ENCODE measurements at places on chromosomes 2 and 18.

GRCh38 chr2:34337735-34338134, 738.6 kb upstream of the FAM98A start:
- no peak for DNase-seq

- DNase-seq: no peak
Observed at GRCh38 chr2:76953733-76954347, 568.3 kb downstream of the LRRTM4 start.

GRCh38 chr2:127121776-127122176, 14.8 kb upstream of the BIN1 start:
- DNase-seq: no peak

DNA sequence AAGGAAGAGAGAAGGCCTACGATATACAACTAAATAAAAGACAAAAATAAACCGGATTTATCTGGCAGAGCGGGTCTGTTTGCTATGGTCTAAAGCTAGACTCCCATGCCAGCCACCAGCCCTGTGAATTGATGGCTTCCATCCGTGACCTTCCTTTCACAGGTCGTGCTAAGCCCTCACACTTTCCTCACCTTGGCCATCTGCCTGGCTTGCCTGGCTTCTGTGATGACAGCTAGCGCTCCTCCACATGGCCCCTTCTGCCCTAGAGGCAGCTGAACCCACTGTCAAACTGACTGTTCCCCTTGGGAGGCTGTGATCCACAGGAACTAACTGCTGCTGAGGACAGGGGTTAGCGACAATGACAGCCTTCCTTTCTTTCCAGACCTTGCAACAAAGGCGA, 32.5 kb downstream of the GAREM1 start:
- no peak for DNase-seq

DNA sequence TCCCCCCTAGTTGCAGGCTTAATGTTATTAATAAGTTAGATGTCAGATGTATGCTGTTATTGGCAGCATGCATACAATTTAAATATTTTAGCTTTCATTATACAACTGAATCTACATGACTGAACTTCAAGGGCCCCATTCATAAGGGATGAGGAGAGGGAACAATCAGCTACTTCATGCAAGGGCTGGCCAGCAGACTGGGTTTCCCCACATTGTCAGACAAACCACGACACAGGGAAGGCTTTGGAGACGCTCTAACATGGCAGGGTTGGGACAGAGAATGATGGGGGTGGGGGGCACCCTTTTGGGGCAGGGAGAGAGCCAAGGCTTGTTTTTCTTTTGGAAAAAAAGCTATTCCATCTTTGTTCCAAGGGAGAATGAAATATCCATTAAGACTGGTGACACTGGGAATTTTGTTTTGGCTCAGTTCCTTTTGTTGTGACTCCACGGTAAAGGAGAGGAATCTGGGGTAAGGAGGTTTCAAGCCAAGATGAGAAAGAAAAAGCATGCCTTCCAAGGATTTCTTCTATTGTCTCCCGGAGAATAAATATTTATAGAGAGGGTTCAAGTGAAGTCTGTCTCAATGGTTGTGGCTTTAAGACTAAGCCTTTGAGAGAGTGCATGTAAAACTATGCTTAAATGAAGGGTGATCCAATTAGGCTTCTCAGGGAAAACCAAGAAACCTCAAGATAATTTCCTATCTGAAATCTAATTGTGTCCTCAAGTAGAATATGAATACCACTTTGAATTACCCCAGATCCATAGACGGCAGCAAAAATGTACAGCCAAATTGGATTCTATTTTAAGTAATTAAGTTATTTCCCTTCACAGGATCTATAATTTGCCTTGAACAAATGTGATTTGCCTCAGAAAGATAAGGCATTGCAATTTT, 5.4 kb downstream of the CXCR4 start:
- no peak for DNase-seq

- DNase-seq: no peak
Observed at GRCh38 chr2:233414273-233414654, 60.0 kb downstream of the DGKD start.

- no peak for DNase-seq
Observed at GRCh38 chr2:87401726-87402345, 346.1 kb upstream of the PLGLB2 start.

DNA sequence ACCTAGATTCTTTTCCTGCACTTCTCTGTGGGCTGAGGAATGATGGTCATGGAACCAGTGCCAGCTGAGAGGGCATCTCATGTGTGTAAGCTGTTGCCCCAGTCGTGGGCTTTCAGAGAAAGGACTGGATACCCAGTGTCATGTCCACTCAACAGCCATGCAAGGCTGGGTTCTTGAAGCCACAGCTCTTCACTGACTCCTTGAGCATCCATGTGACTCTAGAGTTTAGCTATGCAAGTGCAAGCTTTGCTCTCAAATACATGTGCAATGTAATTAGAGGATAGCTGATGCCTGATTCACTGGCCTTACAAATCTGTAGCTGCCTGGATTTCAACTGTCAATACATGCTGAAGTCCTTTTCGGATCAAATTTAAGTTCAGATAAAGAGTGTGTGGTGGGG, 46.8 kb upstream of the EML6 start:
- DNase-seq: no peak

DNA sequence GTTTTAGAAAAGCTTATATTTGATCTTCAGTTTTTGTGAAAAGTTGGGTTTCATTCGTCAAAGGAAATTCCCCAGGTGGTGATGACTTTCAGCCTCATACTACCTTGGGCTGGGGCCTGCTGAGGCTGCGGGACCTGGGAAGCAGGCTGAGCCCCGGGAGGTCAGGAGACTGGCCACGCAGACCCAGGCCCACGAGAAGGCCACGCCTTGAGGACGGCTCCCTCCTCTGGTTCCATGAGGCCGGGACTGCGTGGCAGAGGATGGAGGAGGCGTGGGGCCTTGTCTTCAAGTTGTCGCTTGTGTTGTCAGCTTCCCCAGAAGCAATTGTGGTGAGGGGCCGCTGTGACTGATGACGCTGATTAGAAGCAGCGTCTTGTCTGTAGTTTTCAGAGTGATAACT, 11.8 kb downstream of the CNDP2 start:
- no peak for DNase-seq

DNA sequence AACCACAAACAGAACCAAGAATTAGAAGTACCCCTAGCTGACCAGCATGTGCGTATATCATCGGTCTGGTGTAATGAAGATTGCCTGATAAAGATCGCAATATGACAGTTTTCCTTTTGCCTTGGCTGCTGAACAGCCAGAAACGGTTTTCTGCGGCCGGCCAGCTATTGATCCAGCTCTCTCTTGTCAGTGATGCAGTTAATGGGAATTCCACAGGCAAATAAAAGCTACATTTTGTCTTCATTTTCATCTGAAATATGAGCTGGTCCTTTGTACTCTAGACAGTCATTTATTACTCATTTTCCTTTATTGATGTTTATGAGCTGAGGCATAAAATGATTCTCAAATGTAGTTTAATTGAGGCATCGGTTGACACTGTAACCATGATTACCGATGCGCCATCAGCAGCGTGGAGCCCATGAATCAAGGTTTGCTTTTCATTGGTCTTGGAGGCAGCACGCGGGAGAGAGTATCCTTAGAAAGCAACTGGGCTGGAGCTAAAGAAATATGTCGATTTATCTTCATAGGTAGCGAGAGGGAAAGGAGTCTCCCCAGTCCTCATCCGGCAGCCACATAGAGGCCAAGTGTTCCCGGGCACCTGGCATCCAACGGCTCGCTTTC, 535.2 kb downstream of the GALR1 start:
- no peak for DNase-seq

DNA sequence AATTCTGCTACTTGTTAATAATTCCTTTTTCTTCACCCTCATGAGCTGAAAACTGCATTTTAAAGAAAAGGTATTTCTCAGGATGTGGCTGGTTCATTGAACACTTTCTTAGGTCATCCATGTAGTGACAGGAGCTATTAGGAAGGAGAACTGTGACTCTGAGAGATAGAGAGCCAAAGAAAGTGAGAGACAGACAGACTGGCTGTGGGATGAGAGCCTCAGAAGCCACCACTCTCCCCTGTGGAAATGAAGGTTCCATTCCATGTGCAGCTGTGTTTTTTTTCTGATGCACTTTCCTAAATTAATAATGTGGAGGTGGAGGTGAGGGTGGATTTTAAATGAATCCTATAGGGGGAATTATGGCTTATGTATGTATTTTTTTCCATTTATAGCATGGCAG, 113.3 kb downstream of the FAM210A start:
- DNase-seq: no peak

DNA sequence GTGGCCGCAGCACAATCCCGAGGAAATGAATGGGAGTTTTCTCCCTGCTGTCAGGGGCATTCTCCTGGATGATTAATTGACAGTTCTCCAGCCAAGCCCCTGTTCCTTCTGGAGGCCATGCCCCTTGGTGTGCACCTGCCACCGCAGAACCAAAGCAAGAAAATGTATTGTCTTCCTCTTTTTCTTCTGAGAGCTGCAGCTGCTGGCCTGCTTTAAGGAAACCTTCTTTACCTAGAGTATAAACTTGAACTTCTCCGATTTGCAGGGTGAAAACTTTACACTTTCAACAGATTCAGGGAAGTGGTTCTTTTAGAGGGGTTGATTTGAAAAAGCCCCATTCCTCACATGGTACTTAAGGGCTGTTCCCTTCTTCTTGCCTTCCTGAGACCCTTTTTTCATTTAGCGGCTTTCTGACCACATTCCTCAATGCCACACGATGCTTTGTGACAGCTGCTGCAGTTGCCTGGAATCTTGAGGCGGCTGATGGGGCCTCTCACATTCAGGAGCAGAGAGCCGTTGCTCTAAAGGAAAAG, 402.8 kb downstream of the TXNL1 start:
- DNase-seq: no peak

- no peak for DNase-seq
Observed at GRCh38 chr2:157743051-157743450, 114.4 kb upstream of the ACVR1C start.

GRCh38 chr2:229267080-229267479, 4.0 kb downstream of the PID1 start:
- no peak for DNase-seq

GRCh38 chr2:73859721-73860586, 31.2 kb downstream of the STAMBP start:
- no peak for DNase-seq

DNA sequence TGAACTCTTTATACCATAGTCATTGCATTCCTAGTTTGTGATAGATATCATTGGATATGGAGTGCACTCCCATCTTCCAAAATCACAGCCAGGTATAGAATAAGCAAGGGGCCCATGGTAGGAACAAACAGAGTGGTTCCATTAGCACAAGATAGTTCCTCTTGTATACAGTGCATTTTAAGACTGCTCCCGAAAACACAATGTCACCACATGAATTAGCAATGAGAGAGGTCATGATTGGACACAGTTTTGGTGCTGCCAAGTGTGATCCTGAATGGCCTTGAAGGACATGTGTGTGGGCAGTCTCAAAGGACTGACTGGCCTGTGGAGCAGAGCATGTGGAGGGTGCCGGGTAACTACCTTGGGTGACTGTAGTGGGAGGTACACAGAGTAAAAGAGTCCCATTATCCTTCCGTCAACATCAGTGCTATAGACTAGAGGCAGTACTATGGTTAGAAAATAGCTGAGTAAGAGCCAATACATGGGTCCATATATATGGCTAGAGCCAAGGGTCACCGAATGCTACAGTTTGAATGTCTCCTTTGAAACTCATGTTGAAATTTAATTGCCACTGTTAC, 549.9 kb downstream of the DSC3 start:
- DNase-seq: no peak

- DNase-seq: no peak
Observed at GRCh38 chr18:79965119-79965902, 868 bp downstream of the HSBP1L1 start.

GRCh38 chr18:809985-810642, 1.9 kb downstream of the YES1 start:
- DNase-seq: no peak

- DNase-seq: no peak
Observed at GRCh38 chr2:15031745-15032240, 399.3 kb downstream of the LRATD1 start.

DNA sequence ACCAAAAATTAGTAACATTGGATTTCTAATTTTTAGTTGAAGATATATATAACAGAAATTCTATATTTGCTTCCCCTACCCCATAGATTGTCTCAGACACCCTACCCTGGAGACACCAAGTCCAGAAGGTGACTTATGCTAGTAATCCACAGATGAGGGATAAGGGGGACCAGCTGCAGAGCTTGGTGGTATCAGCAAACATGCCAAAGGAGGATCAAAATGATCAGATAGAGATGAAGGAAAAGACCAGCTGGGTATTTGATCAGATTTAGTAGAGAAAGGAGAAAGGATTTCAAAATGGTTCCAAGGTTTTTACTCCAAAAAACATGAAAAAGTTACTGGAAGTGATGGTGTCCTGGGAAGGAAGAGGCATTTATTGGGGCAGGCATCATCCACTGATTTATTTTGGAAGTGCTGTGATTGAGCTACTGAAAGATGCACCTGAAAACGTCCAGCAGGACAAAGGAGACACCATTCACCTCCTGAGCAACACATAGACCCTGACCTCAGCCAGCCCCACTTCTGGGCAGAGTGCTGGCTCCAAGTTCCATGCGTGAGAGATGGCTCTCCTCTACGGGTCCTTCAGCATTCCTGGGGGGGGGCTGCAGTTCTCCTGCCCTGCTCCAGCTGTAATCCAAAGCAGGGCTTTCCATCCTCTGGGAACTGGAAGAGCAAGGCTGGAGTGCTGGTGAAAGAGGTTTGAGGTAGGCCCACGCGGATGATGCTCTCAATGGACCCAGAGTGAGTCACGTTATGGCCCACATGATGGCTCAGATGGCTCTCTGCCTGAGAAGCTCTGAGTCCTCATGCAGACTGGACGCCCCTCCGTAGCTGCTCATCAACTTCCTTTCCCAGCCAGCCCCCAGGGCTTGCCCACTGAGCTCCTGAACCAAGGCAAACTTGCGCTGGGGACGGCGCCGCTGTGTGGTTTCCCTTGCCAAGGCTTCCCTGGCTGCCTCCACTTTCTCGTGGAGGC, 3.7 kb upstream of the LRRFIP1 start:
- no peak for DNase-seq

- DNase-seq: no peak
Observed at GRCh38 chr18:76875390-76876325, 53.3 kb downstream of the ZNF236 start.

- no peak for DNase-seq
Observed at GRCh38 chr18:9814431-9814830, 71.3 kb upstream of the TXNDC2 start.

DNA sequence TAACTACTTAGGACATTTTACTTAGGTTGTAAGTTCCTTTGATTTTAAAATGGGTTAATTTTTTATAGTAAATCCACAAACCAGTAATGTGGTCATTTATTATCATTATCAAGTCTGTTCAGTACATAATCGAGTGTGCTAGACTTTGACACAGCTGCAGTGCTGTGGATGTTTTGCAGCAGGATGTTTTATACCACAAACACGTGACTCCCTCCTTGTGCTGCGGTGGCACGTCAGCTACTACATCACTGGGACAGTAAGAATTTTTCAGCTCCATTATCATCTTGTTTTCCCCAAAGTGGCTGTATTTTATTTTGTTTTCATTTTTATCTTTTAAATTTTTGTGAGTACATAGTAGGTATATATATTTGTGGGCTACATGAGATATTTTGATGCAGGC, 70.0 kb downstream of the ATP9B start:
- DNase-seq: no peak

DNA sequence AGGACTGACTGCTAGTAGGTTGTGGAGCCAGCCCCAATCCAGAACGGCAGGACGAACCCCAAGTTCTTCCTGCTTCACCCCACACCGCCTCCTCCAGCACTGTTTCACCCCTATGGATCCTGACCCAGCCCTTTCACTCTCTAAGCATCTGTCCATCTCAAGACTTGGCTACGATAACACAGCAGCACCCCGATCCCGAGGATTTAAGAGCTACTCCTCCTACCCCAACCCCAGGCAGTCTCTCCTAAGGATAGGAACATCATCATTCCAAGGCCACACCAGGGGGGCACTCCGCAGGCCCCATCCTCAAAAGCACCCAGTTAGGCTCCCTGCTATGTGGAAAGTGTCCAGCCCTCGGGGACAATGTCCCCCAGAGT, 645 bp downstream of the KCTD18 start:
- no peak for DNase-seq
